Astrocyte (in vitro differentiated cells and primary cell): ENCODE measurements at places on chromosomes 6 and 20.

- DNase-seq, result peak; percentile 99
Observed at GRCh38 chr6:113644861-113645575, 212.1 kb upstream of the MARCKS start.

DNA sequence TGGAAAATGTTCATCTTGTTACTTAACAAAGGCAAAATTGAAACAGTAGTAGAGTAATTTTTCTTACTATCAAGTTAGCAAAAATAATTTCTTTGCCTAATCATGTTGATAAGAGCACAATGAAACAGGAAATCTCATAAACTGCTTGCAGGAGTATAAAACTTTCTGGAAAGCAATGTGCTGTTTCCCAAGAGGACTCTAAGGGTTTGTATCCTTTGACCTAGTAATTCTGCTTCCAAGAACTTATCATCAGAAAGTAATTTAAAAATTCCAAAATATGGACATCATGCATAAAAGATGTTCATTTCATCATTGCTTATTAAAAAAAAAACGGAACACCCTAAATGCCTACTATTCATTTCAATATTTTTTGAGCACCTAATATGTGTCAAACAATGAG, 46.1 kb upstream of the TNFAIP3 start:
- DNase-seq, result no peak

DNA sequence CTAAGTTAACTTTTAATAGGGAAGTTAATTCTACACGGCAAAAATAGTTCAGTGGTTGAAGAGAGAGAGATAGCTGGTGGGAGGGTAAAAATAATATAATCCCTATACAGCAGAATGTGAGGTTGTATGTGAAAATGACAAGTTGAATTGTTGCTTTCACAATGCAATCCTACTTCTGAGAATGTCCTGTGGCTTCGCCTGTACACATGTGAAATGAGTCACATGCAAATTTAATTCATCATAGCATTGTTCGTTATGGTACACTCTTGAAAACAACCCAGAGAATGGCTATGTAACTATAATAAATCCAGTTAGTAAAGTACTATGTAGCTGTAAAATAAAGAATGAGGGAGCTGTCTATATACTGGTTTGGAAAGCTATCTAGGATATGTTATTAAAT, 46.0 kb upstream of the HINT3 start:
- DNase-seq, result peak; percentile 57

DNA sequence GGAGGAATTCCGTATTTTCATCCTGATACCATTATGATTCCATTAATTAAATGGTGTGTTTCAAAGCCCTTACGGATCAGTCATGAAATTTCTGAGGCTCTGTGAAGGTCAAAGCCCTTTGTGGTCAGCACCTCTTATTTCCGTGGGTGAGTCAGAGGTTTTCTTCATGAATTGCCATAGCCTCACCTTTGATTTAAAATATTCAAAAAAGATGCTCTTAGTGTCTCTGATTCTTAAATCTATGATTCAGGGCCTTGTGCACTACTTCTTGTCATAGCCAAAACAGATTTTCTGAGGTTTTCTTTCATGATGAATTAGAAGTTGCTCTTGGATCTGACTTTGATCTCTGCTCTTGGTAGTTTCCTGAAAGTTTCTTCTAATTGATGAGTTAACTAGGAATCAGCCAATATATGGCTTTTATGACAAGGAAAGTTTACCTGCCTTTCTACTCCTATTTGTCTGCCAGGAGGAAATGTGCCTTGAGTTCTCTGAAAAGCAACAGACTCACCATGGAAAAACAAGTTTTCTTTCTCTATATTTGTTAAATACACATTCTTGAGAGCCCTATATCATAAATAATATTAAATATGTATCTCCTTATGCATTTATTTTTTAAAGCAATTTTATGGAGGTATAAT, 613.0 kb downstream of the UTRN start:
- peak; percentile 77 for DNase-seq

DNA sequence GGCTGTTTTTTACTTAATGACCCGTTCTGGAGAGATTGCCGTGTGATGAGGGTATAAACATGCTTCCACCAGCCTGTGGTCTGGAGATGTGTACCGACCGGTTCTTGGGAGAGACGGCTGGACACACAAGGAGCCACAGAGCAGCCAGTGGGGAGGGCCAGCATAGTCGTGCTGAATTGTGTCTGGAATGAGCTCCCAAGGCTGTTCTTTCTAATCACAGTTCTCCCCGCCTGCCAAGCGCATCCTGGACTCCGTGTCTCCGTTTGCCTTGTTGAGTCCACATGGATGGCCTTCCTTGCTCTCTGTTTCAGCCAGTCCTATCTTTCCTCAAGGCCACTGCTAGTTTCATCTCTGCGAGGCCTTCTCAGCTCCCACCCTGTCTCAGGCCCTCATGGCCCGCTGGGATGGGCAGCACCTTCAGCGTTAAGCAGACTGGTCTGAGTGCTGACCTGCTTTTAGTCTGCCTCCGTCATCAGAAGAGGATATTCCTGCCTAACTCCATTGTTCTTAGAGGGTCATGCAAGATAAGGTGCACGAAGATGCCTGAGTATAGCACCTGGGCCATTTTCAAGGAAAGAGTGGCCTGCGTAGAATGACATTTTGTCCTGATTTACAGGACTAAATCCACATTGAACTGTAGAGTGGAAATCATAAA, 20.6 kb downstream of the MANBAL start:
- no peak for DNase-seq
